ENCODE measurements at places on chromosomes 3 and 15. TPM values are rescaled to one million over a fixed set of nuclear protein-coding genes. Genes with fewer than 3 reads are reported as not detected.

GRCh38 chr15:88383354-88383753 is 83.8 kb downstream of the MRPL46 start:
- no peak for DNase-seq

DNA sequence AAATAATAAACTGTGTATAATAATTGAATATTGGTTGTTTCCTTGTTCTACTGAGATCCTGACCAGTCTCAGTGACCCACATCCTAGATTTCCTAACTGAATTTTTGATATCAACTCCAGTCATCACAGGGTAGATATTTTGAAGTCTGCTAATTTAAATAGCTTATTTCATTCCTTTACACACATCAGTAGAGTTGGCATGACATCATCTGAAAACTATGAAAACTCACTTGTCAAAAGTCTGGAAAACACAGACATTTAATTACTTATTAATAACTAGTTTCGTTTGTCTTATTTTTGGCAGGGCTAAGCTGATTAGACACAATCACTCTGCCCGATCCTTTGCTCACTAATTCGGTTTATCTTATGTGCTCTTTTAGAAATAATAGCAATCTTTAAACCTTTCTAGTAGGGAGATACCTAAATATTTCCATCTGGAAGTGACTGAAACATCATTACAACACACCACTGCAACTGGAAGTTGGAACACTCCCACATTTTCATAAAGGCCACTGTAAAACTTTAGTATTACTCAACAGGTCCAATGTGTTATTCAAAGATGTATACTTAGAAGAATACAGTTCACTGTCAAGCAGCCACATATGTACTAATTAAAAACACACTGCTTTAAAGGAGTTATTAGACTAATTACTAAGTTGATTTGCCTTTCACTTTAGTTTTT is 198.4 kb upstream of the ZNF717 start:
- DNase-seq: no peak

Gene MUSTN1
- total RNA-seq: 0.63 TPM

- no peak for DNase-seq
These were observed 203.8 kb downstream of the SOX2 start for GRCh38 chr3:181915551-181915950.

- no peak for DNase-seq
These were observed 18.0 kb downstream of the ISG20 start for GRCh38 chr15:88656760-88657221.

Gene KBTBD12
- not detected for total RNA-seq

GRCh38 chr15:71610728-71611552 is 199.4 kb upstream of the NR2E3 start:
- DNase-seq: peak; percentile 21

GRCh38 chr3:189202106-189202505 is 30.3 kb downstream of the TPRG1 start:
- no peak for DNase-seq

Gene GRAMD1C
- 1.0 TPM for total RNA-seq

GRCh38 chr15:101495334-101496197 is 6.1 kb upstream of the PCSK6 start:
- peak; percentile 45 for DNase-seq

DNA sequence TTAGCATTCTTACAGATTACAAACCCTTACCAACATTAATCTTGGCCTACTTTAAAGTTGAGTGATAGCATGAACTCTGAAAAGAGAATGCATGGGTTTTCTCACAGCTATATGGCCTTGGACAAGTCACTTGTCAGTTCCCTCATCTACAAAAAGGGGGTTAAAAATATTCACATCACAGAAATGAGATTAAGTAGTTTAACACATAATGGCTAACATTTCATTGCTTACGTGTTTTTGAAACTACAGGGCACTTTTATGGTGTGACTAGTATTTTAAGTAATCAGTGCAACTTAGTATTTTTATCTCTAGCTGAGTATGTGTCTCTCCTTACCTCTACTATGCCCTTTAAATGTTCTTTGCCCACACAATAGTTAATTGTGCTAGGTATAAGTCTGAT is 13.8 kb downstream of the TRIM59 start:
- DNase-seq: no peak

DNA sequence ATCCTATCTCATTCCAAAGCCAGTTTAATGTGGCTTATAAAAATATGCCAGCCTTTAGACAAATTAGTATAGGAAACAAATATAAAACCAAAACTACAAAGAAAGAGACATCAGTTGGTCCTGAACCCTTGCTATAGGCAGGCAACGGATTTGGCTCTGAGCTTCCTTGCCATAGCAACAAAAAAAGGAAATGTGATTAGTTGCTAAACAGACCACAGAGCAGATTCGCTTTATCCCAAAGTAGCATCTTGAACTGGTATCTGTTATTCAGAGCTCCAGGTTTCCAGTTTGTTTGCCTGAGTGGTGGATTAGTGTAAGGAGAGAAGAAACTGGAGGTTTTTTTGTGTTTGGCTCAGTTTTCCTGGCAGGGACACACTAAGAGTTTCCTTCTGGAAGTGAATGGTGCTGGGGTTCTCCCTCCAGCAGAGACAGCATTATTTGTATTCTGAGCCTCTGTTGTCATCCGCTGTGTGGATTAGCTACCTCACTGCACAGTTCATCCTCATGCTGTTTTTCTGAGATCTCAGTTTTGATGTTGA is 44.1 kb downstream of the CHST2 start:
- no peak for DNase-seq

Gene NPAP1
- not detected for total RNA-seq

GRCh38 chr3:13086531-13086981 is 13.3 kb upstream of the IQSEC1 start:
- no peak for DNase-seq

DNA sequence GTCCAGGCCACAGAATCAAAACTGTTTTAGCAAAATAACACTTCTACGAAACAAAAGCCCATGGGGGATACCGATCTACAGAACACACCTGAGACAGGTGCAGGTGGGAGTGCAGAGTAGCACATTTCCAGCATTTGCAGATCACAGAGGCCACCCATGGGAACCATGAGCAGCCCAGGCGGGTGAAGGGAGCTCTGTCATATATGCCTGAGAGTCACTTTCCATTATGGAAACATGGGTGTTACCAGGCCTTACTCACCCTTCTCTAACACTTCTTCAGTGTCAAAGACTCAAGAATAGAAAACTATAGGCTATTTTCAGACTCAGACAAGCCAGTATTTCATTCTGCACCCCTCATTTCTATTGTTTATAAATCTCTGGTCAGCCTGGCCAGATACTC is 3.5 kb downstream of the PLA1A start:
- DNase-seq: no peak

DNA sequence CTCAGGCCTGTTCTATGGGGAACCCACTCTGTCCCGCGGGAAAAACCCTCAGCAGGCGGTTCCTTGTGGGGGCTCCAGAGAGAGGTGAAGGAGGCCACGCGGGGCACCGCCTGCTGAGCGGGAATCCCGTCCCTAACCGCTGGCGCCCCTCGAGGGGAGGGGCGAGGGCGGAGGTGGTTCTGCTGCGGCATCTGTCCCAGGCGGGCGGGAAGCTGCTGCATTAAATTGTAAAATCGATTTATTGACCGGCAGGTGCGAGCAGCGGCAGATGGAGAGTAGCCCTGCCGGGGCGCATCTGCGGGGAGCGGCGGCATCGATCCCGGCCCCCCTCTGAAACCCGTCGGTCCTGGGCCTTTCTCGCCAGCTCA is 3.7 kb upstream of the DLL4 start:
- DNase-seq: no peak

Gene SNTN
- total RNA-seq: not detected

Gene DAZL
- 2.4 TPM for total RNA-seq

DNA sequence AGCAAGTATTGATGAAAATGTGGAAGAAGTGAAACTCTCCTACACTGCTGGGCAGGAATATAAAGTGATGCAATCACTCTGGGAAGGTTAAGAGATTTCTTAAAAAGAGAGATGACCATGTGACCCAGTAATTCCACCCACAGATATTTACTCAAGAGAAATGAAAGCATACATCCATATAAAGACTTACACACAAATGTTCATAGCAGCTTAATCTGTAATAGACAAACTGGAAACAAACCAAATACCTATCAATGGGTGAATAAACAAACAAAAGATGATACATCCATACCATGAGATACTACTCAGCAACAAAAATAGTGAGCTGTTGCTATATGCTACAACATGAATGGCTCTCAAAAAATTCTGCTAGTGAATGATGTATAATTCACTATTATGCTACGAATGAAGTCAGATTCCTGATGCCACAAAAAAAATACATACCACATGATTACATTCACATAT is 463.3 kb downstream of the MAGI1 start:
- no peak for DNase-seq

- no peak for DNase-seq
These were observed 10.7 kb downstream of the RPLP1 start for GRCh38 chr15:69463182-69463756.

- no peak for DNase-seq
These were observed 14.9 kb downstream of the TMEM43 start for GRCh38 chr3:14139771-14140170.

DNA sequence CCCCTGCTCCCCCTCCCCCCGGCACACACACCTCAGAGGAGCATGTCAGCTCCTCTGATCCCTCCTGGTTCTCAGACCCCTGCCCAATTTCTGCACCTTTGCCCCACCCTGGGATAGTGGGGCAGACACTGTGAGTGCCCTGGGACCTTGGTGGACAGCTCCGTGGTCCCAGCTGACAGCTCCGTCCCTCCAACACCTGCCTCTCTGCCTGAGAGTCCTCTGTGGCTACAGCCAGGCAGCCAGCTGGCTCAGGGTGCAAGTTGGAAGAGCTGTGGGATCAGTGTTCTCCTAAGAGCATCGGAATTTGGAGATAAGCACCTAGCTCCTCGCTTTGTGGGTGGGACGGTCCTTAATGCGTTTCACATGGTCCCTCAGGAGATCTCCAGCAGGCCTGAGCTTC is 43.7 kb upstream of the PGPEP1L start:
- no peak for DNase-seq

DNA sequence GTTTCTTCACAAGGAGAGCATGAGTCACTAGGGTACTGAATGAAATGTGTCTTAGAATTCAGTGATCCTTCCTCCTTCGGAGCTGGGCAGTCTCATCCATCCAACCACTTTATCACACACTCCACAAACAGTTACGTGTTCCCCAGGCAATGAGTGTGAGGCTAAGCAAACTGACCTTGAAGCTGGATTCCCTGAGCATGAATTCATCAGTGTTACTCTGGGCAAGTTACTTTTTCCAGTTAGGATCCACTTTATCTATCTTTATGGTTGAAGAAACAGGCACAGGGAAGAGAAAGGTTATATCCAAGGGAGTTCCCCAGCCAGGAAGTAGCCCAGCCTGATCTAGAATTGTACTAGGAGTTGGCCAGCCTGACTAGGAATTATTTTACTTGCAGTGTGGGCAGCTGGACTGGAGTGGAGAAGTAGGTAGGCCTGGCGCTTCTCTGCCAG is 17.1 kb upstream of the GCNT3 start:
- no peak for DNase-seq

DNA sequence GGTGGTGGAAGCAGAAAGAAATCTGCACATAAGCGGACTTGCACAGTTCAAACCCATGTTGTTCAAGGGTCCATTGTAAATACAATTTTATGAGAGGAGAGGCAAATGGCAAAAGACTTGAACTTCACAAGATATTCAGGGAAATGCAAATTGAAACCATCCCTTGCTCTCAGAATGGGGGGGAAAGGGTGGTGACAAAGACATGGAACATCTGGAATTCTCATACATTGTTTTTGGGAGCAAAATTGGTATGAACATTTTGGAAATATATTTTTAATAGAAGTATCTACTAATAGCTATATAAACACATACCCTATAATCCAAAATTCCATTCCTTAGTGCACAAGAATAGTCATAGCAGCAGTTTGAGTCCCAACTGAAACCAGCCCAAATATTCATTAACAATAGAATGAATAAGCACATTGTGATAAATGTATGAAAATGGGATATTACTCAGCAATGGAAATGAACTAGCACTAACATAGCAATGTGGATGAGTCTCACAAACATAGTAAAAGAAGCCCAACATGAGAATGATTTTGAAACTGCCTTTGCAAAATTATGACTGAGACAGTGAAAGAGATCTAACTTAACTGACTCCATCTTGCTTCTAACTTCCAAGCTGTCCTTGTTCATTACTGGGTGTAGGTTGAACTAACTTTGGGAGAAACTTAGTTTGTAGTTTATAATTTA is 77.2 kb downstream of the CD200R1L start:
- DNase-seq: no peak

DNA sequence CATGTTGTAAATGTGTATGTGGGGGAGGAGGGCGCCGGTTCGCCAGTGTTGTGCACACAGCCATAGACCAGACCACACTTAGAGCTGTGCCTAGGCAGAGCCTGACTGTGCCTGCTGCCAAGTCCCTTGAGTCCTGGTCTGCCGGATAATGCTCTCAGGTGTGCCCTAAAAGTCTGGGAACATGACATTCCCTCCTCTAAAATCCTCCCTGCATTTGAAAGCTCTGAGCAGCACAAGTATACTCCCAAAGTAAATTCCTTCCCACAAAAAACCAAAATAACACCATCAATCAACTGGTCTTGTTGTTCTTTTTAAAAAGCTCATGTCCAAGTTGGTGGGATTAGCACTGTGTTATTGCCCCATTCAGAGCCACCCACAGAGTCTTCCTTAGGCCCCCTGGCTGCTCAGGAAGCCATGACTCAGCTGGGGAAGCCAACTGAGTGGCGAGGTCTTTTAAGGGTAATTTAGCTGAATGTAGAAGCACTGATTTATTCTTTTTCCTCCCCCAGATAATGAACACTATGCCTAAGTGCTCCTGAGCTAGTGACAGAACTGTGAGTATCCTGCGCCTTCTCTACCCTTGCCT is 147.8 kb upstream of the MCTP2 start:
- DNase-seq: no peak

- DNase-seq: no peak
These were observed 1.1 kb downstream of the EAF1 start for GRCh38 chr3:15428539-15428938.

- DNase-seq: peak; percentile 24
These were observed 69.1 kb downstream of the MAGEF1 start for GRCh38 chr3:184642631-184643285.
